ENCODE measurements at places on chromosomes 13 and 19.

DNA sequence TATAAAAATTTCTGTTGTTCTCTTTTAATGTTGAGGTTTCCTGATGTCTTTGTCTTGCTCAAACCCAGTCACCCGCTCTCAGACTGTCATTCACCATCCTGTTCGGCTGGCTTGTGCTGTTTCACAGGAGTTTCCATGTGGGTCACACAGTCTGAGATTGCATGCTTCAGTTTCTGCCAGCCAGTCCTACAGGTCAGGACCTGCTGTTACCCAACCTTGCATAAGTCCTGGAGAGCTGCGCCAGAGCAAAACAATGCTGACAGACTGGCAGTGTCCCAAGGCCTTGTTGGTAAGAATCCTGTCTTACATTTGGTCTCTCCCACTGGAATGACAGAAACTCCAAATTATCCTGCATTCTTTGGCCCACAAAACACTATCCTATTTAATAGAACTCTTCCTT, 340.0 kb upstream of the SLITRK5 start:
- DNase-seq, result peak; percentile 81

- no peak for DNase-seq
Measured at GRCh38 chr19:48446579-48446978, 796 bp downstream of the GRWD1 start.

GRCh38 chr13:59776924-59777690, 386.6 kb downstream of the DIAPH3 start:
- peak; percentile 10 for DNase-seq

DNA sequence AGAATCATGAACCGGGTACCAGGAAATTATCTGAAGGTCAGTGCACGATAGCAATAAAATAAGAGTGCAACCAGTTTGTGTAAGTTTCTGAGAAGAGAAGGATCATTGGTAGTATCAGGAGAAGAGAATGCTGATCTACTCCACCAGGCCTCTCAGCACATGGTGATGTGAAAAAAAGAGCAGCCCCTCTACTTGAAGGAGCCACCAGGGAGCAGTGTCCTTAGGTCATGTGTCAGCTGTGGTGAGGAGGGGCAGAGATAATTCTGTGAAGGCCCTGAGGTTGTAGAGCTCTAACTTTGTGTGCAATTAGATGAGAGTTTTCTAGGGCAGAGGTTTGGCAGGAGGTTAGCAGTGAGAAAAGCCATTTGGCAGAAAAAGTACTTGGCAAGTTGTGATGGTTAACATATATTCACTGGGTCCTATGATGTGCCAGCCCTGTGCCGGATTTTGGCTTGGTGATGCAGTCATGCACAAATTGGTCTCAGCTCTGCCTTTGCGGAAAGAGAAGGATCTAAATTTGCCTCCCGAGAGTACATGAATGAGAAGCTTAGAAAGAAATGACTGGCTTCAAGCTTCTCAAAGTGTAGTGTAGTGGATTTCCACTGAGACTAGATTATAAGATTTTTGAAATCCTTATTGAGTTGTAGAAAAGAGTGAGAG, 19.2 kb upstream of the ZC3H13 start:
- no peak for DNase-seq

DNA sequence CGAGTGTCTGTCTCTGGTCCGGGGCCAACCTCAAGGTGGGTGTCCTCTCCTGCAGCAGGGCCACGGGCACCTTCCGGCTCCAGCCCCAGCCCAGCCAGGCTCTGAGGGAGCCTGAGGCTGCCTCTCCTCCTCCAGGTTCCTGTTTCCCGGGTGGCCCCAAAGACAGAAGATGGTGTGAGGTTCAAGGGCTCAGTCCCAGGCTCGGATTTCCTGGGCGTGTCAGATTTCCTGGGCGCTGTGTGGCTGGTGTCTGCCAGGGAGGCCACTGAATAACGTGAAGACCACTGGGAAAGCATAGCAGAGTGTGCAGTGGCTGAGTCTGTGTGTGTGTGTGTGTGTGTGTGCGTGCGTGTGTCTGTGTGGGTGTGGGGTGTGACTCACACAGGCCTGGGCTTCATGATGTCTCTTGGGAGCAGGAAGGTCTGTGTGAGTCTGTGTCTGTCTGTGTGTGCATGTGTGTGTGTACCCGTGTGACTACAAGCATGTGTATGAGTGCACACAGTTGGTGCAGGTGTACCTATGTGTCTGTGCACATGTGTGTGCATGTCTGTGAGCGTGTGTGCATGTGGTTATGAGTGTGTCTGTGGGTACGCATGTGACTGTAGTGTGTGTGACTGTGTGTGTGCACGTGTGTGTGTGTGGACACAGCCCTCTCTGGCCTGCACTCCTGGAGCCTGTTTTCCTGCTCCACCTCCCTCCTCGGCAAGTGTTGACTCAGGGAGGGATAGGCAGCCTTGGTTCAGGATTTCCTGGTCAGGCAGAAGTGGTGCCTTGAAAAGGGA, 28.3 kb downstream of the CEBPA start:
- peak; percentile 20 for DNase-seq

DNA sequence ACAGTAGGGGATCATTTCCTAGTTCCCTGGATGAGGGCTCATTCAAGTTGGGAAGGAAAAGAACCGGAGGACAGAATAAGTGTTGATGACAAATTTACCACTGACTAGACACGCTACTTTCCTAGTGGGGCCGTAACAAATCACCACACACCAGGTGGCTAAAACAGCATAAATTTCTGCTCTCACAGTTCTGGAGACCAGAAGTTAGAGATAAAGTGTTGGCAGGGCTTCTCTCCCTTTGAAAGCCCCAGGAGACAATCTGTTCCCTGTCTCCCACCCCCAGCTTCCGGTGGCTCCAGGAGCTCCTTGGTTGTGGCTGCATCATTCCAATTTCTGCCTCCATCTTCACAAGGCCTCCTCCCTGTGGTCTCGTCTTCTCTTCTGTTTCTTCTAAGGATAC, 65.4 kb upstream of the ARGLU1 start:
- DNase-seq, result no peak

DNA sequence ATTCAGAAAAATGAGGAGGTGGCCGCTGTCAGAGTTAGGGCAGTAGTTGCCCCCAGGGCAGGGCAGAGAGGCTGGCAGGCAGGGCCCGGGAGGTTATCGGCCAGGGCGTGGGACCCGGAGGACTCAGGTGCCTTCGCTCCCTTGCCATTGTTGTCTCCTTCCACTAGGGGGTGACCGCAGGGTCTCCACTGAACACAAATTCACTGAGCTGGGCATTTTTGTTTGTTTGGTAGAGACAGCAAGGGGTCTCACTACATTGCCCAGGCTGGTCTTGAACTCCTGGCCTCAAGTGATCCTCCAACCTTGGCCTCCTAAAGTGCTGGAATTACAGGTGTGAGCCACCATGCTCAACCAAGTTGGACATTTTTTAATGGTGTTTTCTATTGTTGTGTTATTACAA, 25.1 kb downstream of the CARS2 start:
- no peak for DNase-seq

DNA sequence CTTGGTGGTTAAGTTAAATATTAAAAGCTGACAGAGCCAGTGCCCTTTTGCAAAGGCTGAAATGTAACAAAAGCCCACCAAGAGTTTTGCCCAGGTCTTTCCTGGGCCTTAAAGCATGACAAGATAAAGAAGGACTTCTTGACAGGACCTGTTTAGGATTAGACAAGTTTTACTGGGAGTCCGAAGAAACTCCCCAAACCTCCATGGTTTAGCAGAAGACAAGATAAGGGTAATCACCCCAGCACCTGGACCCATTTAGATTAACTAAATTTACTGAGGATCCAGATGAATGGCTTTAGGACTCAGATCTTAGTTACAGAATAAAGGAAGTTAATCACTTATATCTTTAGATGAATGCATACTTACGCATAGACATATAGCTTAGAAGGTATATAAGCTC, 14.8 kb upstream of the UFM1 start:
- DNase-seq, result no peak

DNA sequence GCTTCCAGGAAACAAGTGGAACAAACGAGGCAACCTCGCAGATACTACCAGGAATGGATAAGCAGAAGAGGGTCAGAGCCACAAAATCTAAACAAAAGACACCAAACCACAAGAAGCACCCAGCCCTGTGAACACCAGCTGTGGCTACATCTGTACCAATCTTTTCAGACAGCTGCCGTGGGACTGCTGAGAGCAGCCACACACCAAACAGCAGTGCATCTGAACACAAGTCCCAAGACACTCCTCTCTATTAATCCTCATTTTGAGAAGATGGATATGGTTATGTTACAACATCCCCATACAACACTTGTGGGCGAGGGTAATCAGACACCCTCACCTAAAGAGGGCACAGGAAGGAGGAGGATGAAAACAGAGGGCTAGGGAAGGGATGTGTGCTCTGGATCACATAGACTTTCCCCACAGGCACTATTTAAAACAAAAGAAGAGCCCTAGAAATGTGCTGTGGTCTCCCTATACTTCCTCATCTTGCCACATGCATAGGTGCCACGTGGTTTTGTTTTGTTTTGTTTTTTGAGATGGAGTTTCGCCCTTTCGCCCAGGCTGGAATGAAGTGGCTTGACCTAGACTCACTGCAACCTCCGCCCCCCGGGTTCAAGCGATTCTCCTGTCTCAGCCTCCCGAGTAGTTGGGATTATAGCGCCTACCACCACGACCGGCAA, 41.6 kb upstream of the ZNF14 start:
- DNase-seq, result no peak

DNA sequence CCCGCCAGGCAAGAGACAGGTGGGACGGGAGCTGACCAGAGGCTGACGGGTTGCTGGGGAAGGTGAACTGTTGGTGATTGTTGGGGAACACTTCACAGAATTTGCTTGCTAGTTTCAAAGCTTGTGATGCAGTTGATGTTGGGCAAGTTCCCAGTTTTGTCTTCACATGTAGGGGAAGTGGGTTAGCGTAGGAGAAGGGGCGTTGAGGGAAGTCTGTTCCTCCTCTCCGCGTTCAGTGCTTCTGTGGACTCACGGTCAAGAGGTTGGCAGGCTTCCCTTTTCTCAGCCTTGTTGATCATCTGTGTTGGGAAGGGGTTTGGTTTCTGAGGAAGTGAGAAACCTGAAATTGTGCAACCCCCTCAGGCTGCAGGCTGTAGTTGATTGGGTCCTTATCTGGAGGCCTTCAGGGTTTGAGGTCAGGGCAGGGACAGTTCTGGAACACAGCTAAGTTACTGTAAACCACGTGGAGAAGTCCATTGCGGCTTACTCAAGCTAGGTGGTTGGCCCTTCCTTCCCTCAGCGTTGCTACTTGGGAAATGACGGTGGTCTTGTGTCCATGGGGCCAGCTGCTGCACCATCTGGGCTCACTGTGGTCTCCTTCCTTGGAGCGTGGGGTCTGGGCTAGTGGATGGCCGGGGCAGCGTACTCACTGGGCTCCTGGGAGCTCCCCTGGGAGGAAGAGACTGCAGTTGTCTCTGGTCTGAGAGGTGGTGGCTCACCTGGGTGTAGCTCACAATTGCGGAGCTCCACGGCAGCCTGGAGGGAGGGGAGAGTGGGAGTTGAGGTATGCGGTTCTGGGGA, 7.5 kb downstream of the RPS9 start:
- DNase-seq, result no peak

DNA sequence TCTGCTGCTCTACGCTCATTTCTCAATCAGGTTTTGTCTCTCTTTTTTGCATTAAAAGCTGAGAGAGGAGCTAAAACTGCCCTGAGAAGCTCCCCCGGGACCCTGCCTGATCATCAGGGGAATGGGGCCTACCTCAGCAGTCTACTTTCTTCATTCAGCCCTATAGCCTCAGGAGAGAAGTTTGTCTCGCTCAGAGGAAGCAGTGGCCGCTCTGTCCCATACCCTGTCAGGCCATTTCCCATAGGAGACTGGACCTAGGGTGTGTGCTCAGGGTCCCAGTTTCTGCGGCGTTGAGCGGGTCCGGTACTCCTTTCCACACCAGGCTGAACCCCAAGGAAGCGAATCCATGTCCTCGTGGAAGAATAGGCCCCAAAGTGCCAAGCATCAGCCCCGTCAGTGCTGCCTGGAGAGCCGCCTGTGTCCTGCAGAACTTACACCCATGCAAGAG, 21.7 kb downstream of the UBE2L5 start:
- no peak for DNase-seq

DNA sequence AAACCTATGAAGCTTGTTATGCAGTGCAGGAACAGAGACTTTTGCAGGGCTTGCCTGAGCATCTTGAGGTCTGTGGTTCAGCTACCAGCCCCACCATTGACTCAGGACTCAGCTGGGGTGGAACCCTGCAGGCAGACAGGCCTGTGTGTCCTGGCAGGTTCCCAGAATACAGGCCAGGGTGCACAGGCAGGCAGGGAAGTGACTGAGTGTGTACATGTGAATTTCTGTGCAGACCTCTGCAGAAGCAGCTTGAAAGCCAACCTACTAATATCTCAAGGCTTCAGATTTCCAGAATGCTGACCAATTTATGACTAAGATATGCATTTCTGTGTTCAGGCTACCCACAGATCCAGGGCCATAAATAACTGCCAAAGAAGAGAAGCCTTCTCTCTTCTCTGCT, 254.4 kb downstream of the DLEU7 start:
- no peak for DNase-seq

- no peak for DNase-seq
Measured at GRCh38 chr19:35642798-35643254, 1.3 kb downstream of the ETV2 start.

GRCh38 chr19:32203161-32203560, 142.2 kb upstream of the ZNF507 start:
- DNase-seq, result no peak

DNA sequence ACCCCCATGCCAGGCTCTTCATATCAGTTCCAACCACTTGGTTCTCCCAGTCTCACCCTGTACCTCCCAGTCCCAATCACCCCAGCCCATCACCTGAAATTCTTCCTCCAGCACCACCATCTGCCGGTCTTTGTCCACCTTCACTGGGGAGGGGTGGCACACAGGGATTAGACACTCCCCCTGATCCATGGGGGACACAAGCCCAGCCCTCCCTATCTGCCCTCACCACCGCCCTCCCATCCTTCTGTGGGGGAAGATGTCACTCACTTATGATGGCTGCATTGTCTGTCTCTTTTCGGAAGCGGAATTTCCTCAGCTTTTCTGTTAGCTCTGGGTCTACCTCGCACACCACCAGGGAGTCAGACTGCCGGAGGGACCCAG, 685 bp downstream of the GMFG start:
- DNase-seq, result no peak

DNA sequence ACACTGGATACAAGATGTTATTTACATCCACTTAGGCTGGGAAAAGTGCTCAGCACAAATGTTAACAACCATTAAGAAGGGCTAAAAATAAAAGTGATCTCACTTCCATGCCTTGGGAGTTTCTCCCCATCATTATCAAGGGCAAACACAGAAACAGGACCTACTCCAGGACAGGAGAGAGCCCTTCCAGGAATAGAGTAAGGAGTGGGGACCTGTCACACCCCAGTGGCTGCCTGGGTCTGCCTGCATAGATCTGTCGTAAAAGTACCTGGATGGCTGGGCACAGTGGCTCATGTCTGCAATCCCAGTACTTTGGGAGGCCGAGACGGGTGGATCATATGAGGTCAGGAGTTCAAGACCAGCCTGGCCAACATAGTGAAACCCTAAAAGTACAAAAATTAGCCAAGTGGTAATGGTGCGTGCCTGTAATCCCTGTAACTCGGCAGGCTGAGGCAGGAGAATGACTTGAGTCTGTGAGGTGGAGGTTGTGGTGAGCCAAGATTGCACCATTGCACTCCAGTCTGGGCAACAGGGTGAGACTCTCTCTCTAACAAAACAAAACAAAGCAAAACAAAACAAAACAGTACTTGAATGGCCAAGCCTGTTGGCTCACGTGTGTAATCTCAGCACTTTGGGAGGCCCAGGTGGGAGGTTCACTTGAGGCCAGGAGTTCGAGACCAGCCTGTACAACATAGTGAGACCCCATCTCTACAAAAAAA, 5.6 kb downstream of the ATP8A2 start:
- DNase-seq, result no peak

Measured in retinal pigment epithelial cell (primary cell).